ENCODE measurements at places on chromosomes 4 and X.

GRCh38 chr4:18167831-18168230 is 146.3 kb upstream of the LCORL start:
- DNase-seq = no peak

- DNase-seq = no peak
These were observed 55.7 kb upstream of the PDGFRA start for GRCh38 chr4:54173281-54173912.

- peak; percentile 40 for DNase-seq
These were observed 43.7 kb upstream of the TMSB15B start for GRCh38 chrX:103918571-103919269.

DNA sequence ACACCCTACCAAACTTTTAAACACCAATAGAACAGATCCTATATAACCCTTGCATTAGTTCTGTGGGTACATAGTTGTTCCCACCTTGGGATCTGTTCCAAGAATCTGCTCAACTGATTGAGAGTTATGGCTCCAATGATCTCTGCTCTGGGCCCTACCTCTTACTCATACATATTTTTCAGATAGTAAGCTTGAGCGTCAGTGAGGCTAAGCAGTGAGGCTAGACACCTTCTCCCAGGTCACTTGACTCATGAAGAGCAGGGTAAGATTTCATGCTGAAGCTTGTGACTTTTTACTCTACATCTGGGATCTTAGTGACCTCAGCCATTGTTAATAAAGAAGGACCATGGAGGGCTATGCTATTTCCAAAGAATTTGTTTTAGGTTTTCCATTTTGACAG is 23.1 kb upstream of the TNIP3 start:
- no peak for DNase-seq

DNA sequence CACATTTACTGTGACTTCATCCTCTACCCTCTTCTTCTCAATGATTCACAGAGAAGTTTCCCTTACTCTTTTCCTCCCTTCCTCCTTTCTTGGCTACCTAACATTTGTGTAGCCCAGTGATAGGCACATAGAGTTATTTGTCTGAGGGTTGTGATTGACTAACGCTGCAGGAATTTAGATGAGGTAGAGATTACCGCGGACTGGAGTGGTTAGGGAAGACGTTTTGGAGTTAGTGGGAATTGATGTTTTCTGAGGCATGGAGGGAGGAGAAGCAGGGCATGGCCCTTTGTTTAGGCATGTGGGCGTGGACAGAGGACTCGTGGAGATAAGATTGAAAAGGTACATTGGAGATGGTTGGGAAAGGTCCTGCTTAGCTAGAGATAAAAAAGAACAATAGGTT is 246.7 kb downstream of the GPAT3 start:
- peak; percentile 23 for DNase-seq

DNA sequence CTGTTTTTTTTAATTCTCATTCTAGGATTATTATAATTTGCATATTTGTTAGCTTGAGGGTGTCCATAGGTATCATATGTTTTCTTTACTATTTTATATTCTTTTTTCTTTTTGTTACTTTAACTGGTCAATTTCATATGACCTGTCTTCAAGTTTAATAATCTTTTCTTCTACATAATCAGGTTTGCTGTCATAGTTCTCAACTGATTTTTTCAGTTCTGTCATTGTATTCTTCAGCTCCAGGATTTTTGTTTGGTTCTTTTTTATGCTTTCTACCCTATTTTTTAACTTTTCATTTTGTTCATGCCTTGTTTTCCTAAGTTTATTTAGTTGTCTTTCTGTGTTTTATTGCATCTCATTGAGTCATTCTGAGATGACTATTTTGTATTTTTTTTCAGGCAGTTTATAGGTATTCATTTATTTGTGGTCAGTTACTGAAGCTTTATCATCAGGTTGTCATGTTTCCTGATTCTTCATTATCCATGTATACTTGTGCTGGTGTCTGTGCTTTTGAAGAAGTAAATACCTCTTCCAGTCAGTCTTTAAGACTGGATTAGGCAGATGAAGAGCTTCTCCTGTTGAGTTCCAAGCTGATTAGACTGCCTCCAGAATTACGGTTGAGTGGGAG is 220.3 kb upstream of the VEGFC start:
- DNase-seq = no peak

Measured in urothelium cell line (cell line).